Tibial nerve (tissue), 4 donors: ENCODE measurements at places on chromosomes 6 and 20.

DNA sequence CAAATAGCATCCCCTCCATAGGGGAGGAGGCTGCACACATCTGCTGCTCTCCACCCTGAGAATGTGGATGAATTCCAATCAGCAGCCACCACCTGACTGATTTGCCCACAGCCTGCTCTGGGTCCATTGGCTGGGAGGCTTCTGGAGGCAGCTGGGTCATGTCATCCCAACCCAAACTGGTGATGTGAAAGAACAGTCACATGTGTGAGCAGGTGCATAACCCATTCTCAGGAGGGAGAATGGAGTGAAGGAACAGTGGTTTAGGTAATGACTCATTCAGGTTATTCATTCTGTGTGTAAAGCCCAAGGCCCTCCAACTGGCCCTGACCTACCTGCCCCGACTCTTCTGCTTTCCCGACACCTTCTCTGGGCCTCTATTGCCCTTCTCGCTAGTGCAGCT, 90.9 kb upstream of the GCM1 start:
- DNase-seq: no peak
- no peak overlapping the region for H3K27ac ChIP-seq
- H3K4me1 ChIP-seq: no peaks in the 10 kb centered on the region
- no peaks in the 10 kb centered on the region for H3K36me3 ChIP-seq

GRCh38 chr20:33239979-33240736, 4.4 kb downstream of the BPIFA1 start:
- H3K4me1 ChIP-seq: no peaks in the 10 kb centered on the region
- no peak for DNase-seq
- H3K27ac ChIP-seq: no peak overlapping the region
- no peak overlapping the region for H3K4me3 ChIP-seq
- H3K36me3 ChIP-seq: no peaks in the 10 kb centered on the region

GRCh38 chr6:166774770-166775169, 147.7 kb upstream of the RPS6KA2 start:
- no peaks in the 10 kb centered on the region for H3K36me3 ChIP-seq
- no peak overlapping the region for H3K27ac ChIP-seq
- no peaks in the 10 kb centered on the region for H3K27me3 ChIP-seq

DNA sequence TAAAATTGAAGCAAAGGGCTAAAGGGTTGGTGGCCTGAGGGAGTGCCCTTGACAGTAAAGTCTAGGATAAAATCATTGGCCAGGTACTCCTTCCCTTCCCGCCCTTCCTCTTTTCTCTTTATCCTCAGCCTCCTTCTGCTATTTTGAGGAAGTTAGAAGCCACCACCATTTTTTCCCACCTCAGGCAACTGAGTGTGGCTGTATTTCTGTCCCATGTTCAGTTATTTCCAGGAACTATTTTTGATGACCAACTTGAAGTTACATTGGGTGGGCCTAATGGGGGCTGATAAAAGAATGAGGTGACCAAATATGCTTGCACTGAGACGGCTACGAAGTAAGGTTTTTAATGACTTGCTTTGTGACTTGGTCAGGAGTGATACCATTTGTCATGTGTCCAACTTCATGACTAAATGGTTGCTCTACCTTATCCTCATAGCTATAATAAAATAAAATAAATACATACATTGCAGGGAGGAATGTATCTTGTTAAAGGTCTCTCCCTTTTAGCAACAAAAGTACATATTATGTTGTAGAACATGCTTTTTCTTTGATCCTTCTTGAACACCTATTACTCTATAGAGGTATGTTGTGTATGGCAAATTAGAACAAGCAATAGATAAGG, 12.0 kb downstream of the PTPN1 start:
- no peaks in the 10 kb centered on the region for H3K36me3 ChIP-seq
- H3K4me3 ChIP-seq: no peak overlapping the region
- DNase-seq: no peak

DNA sequence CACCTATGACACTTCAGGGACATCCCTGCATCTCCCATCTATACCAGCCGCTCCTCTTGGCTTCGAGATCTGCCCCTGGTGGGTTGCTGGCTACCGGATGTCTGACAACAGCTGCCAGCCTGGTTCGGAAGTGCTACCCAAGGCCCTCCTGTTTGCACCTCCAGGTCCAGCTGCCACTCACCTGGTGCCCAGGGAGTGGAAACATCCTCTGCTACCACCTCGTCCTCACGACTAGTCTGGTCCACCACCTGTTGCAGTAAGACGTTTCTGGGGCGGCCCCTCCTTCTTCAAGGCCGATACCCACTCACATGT, 8.3 kb upstream of the PCMTD2 start:
- no peaks in the 10 kb centered on the region for H3K4me1 ChIP-seq
- no peaks in the 10 kb centered on the region for H3K36me3 ChIP-seq
- H3K4me3 ChIP-seq: no peak overlapping the region
- H3K27ac ChIP-seq: no peak overlapping the region

- DNase-seq: no peak
- no peak overlapping the region for H3K4me3 ChIP-seq
- H3K27me3 ChIP-seq: no peaks in the 10 kb centered on the region
- no peak overlapping the region for H3K27ac ChIP-seq
- H3K36me3 ChIP-seq: no peaks in the 10 kb centered on the region
- no peaks in the 10 kb centered on the region for H3K4me1 ChIP-seq
Measured at GRCh38 chr20:8187740-8188139, 55.7 kb downstream of the PLCB1 start.

- H3K27ac ChIP-seq: no peak overlapping the region
- H3K36me3 ChIP-seq: no peaks in the 10 kb centered on the region
- no peaks in the 10 kb centered on the region for H3K27me3 ChIP-seq
- H3K4me3 ChIP-seq: no peak overlapping the region
- DNase-seq: no peak
Measured at GRCh38 chr20:11080781-11081377, 407.1 kb upstream of the JAG1 start.

DNA sequence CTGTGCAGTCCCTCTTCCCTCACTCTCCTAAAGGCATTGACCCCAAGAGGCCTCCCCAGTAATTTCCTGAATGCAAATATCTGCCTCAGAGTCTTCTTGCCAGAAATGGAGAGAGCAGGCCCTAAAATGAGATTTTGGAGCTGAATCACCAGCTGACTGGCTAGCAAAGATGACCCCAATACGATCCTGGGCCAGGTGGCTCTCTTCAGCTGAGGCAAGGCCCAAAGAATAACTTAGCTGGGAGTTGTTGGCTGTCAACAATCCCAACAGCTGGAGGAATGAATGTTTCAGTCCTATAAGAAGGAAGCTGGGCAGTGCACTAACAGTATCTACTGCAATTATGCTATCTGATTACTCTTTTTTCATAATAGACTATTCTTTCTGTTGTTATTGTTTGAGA, 37.2 kb upstream of the VGLL2 start:
- H3K4me1 ChIP-seq: no peaks in the 10 kb centered on the region
- H3K27ac ChIP-seq: no peak overlapping the region
- H3K27me3 ChIP-seq: no peaks in the 10 kb centered on the region
- no peaks in the 10 kb centered on the region for H3K36me3 ChIP-seq
- no peak for DNase-seq

GRCh38 chr20:10496465-10496864, 61.4 kb downstream of the SLX4IP start:
- H3K27ac ChIP-seq: no peak overlapping the region
- H3K36me3 ChIP-seq: no peaks in the 10 kb centered on the region
- no peak for DNase-seq
- H3K4me1 ChIP-seq: no peaks in the 10 kb centered on the region

DNA sequence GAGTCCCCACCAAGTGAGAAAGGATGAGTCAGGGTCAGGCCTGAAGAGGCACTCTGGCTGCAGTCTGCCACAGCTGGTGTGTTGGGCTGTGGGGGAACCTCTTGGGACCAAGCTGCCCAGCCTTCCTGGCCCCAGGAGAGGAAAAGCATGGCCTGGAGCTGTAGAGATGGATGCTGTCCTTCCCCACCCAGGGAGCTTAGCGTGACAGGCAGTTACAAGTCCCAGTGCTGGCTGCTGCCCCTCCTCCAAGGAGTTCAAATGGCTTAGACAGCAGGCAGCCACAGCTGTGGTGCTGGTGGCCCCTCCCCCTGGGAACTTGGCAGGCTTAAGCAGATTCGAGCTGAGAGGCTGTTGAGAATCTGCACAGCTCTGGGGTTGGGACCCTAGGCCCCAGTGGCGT, 253.2 kb downstream of the PLCB1 start:
- H3K4me1 ChIP-seq: peaks cover 29% of the 10 kb centered on the region
- no peak for DNase-seq
- H3K27ac ChIP-seq: no peak overlapping the region
- no peaks in the 10 kb centered on the region for H3K36me3 ChIP-seq

GRCh38 chr20:9514072-9514460, 324 bp upstream of the LAMP5 start:
- DNase-seq: no peak
- no peak overlapping the region for H3K27ac ChIP-seq

- H3K4me1 ChIP-seq: peaks cover 6% of the 10 kb centered on the region
- no peak overlapping the region for H3K4me3 ChIP-seq
- H3K27me3 ChIP-seq: no peaks in the 10 kb centered on the region
- DNase-seq: no peak
- no peak overlapping the region for H3K27ac ChIP-seq
Measured at GRCh38 chr20:47727170-47727880, 58.0 kb downstream of the SULF2 start.

DNA sequence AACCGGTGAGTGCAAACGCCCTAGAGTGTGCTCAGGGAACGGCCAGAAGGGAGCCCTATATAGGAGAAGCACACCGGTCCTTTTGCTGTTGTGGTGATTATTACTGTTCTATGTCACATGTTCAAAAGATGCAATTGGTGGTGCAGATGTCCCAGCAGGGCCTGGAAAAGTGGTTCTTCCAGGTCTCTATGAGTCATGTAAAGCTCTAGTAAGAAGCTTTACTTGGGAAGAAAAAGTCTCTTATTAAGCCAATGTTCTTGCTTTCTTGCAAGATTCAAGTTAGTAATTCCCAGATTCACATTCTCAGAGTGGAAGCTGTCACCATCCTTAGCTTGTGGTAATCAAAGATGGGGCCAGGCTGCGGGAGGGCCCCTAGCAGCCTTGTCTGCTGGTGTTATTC, 23.3 kb downstream of the EDN3 start:
- H3K4me1 ChIP-seq: no peaks in the 10 kb centered on the region
- no peak overlapping the region for H3K4me3 ChIP-seq
- DNase-seq: no peak
- no peaks in the 10 kb centered on the region for H3K36me3 ChIP-seq

- H3K27me3 ChIP-seq: no peaks in the 10 kb centered on the region
- no peak overlapping the region for H3K4me3 ChIP-seq
- no peak for DNase-seq
Measured at GRCh38 chr6:8069631-8070284, 5.6 kb upstream of the BLOC1S5 start.

DNA sequence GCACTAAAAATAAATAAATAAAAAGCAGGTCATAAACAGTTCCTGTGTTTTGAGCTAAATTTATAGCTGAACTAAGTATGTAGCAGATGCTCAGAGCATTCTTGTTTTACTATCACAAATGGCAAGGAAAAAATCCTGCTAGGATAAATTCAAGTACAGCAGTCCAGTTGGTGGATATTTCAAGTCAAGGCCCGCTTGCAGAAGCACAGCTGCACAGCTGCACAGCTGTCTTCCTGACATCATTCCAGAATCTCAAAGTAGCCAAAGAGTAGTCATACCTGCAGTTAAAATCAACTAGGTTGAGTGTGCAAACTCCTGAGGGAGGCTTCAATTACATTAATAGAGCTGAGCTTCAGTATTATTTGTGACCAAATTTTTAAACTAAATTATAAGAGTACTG, 297.7 kb upstream of the MANEA start:
- H3K4me1 ChIP-seq: no peaks in the 10 kb centered on the region
- no peak for DNase-seq
- no peak overlapping the region for H3K4me3 ChIP-seq
- H3K27ac ChIP-seq: no peak overlapping the region
- H3K27me3 ChIP-seq: no peaks in the 10 kb centered on the region

- no peak overlapping the region for H3K27ac ChIP-seq
- H3K4me3 ChIP-seq: no peak overlapping the region
- DNase-seq: no peak
- peaks cover 7% of the 10 kb centered on the region for H3K4me1 ChIP-seq
- no peaks in the 10 kb centered on the region for H3K27me3 ChIP-seq
Measured at GRCh38 chr6:22239261-22239921, 57.4 kb downstream of the PRL start.

DNA sequence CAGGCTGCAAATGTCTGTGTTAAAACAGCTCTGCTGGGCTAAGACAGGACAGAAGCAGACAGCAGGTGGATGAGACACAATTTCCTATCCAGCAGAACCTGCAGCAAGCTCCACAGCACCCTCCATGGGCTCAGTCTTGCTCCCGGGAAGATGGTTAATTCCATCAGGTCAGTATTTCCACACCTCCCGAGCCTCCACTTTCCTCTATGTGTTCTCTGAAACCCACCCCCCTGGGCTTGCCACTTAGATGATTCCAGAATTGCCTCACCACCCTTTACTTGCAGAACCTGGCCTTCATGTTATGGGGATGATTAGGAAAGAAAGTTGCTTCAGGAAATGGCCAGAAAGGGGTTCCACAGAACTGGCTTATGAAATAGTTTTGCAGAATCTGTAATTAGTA, 43.8 kb downstream of the ERMARD start:
- no peak overlapping the region for H3K4me3 ChIP-seq
- DNase-seq: no peak

DNA sequence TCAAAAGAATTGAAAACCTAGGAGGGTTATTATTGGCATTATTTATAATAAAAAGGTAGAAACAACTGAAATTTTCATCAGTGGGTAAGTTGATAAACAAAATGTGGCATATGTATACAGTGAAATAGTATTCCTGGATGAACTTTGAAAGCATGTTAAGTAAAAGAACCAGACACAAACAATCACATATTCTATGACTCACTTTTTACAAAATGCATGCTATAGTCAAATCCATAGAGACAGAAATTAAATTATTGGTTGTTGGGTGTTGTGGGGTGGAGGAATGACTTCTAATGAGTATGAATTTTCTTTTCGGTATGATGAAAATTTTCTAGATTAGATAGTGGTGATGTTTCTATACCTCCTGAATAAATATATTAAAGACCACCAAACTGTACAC, 94.6 kb downstream of the LRRC1 start:
- peaks cover 2% of the 10 kb centered on the region for H3K36me3 ChIP-seq
- no peaks in the 10 kb centered on the region for H3K4me1 ChIP-seq
- H3K27ac ChIP-seq: no peak overlapping the region
- H3K27me3 ChIP-seq: no peaks in the 10 kb centered on the region

DNA sequence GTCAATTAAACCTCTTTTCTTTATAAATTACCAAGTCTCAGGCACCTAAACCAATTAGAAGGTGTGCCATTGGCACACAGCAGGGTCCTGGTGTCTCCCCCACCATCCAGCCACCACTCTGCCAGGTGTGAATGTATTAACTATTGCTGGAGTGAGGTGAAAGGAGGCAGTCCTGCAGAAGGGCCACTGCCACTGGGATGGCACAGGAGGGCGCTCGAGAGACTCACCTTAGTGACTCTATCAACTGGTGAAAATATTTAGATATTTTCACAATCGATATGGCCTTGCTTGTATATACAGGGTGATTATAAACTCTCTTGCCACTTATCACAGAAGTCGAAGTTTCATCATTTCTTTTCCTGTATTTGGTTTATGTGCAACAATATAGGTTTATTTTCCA, 145.6 kb upstream of the ESR1 start:
- no peaks in the 10 kb centered on the region for H3K27me3 ChIP-seq
- H3K4me3 ChIP-seq: no peak overlapping the region
- no peaks in the 10 kb centered on the region for H3K36me3 ChIP-seq
- H3K4me1 ChIP-seq: no peaks in the 10 kb centered on the region
- DNase-seq: no peak
- no peak overlapping the region for H3K27ac ChIP-seq

GRCh38 chr20:32655903-32656512, 17.7 kb downstream of the C20orf203 start:
- H3K4me1 ChIP-seq: peaks cover 6% of the 10 kb centered on the region
- no peaks in the 10 kb centered on the region for H3K36me3 ChIP-seq
- H3K27ac ChIP-seq: no peak overlapping the region
- H3K4me3 ChIP-seq: no peak overlapping the region
